ENCODE measurements at places on chromosomes 13 and 19.

GRCh38 chr19:33263325-33264023 is 37.8 kb upstream of the SLC7A10 start:
- DNase-seq, result no peak

GRCh38 chr13:32022311-32022710 is 9.3 kb upstream of the FRY start:
- DNase-seq, result no peak

GRCh38 chr19:55005684-55006488 is 32.2 kb downstream of the GP6 start:
- peak; percentile 33 for DNase-seq

GRCh38 chr19:11205939-11206570 is 8.7 kb upstream of the KANK2 start:
- DNase-seq, result no peak

DNA sequence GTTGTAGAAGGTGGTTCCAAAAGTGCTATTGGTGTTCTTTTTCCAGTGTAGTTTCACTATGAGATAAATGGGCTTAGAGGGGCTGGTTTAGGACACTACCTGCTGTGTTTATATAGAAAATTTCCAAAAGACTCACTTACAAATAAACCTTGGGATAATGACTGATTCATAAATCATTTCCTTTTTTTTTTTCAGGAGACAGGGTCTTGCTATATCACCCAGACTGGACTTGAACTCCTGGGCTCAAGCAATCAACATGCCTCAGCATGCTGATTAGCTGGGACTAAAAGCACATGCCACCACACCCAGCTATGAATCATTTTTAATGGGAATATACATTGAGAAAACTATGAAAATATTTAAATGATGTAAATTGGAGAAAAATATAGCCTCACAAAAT is 376.6 kb downstream of the PCDH9 start:
- no peak for DNase-seq

DNA sequence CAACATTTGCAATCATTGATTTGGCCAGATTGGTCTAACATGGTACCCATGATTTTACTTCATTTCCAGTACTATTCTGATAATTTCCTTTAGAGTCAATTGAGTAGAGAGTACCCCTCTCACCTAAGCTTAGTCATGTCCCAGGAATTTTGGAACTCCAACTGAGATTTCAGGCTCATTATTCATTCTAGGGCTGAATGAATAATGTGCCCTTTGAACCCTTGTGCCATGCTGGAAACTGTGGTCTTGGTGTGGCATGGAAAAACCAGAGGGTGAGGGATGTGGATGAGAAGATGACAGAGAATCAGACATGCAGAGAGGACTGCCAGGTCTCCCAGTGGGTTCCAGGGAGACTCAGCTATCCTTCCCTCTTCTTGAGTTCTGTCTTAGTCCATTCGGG is 30.2 kb downstream of the ITM2B start:
- no peak for DNase-seq

GRCh38 chr13:33744589-33745369 is 73.2 kb upstream of the RFC3 start:
- DNase-seq, result no peak

DNA sequence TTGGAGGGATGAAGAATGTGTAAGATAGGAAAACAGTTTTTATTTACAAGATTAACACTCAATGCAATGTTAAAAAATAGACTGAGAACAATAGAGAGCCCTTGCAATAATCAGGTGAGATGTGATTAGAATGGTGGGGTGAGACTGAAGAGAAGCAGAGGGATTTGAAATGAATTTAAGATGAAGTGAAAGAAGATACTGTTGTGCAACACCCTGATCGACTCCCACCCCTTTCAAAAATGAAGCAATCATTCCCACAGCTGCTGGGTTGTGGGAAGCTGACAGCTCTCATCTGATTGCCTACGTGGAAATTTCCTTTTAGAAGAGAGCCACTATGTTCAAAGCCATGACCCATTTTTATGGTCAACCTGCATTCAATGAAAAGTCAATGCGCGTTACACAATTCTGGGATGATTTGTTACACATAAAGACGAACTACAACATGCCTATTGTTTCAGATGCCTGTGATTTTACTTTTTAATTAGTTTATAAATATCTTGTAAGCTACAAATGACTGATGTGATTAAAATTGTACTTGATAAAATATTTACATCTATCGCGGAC is 1374.8 kb downstream of the PCDH9 start:
- no peak for DNase-seq

Measured in GM18507 (cell line).